Activated CD4-positive, alpha-beta T cell treated with anti-CD3 and anti-CD28 coated beads, Interleukin-2, amount 10 ng/mL, durations not matched to agents 24 days and 14 days (primary cell): ENCODE measurements at places on chromosomes 3 and 15. TPM values are rescaled to one million over a fixed set of nuclear protein-coding genes. Genes with fewer than 3 reads are reported as not detected.
A peak's percentile ranks its signal among the peaks of the same experiment; 100 is the strongest.

DNA sequence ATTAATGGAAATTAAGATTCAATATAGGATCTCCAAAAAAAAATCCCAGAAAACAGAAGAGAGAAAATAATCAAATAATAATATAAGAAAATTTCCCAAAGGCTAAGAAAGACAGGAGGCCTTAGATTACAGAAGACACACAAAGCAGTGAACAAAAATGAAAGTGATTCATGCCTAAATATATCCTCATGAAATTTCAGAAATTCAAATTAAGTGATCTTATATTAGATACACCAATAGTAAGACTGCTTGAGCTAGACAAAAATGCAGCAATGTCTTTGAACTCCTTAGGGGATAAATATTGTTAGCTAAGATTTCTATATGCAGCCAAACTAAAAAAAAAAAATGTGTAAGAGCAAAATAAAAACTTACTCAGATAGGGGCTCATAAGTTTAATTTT, 44.6 kb upstream of the ARPP21 start:
- no peak overlapping the region for H3K27ac ChIP-seq
- no peaks in the 10 kb centered on the region for H3K27me3 ChIP-seq
- H3K4me3 ChIP-seq = no peak overlapping the region

- H3K27ac ChIP-seq = peak overlapping the region; percentile 99
- H3K4me1 ChIP-seq = peaks cover 68% of the 10 kb centered on the region
- H3K27me3 ChIP-seq = no peaks in the 10 kb centered on the region
These were observed 287.8 kb upstream of the SATB1 start for GRCh38 chr3:18712713-18713576.

GRCh38 chr3:140035871-140036270, 100.9 kb downstream of the CLSTN2 start:
- no peak overlapping the region for H3K4me3 ChIP-seq
- no peaks in the 10 kb centered on the region for H3K27me3 ChIP-seq
- DNase-seq = no peak
- no peaks in the 10 kb centered on the region for H3K4me1 ChIP-seq
- H3K27ac ChIP-seq = no peak overlapping the region

GRCh38 chr3:181712226-181712552, 464 bp downstream of the SOX2 start:
- H3K27me3 ChIP-seq = peaks cover 66% of the 10 kb centered on the region
- no peak overlapping the region for H3K4me3 ChIP-seq
- no peaks in the 10 kb centered on the region for H3K36me3 ChIP-seq
- no peak for DNase-seq
- H3K27ac ChIP-seq = peak overlapping the region; percentile 20
- peaks cover 6% of the 10 kb centered on the region for H3K4me1 ChIP-seq

GRCh38 chr3:99119385-99119784, 217.9 kb upstream of the DCBLD2 start:
- no peaks in the 10 kb centered on the region for H3K36me3 ChIP-seq
- no peak overlapping the region for H3K4me3 ChIP-seq
- H3K27ac ChIP-seq = no peak overlapping the region
- no peaks in the 10 kb centered on the region for H3K4me1 ChIP-seq
- no peak for DNase-seq

DNA sequence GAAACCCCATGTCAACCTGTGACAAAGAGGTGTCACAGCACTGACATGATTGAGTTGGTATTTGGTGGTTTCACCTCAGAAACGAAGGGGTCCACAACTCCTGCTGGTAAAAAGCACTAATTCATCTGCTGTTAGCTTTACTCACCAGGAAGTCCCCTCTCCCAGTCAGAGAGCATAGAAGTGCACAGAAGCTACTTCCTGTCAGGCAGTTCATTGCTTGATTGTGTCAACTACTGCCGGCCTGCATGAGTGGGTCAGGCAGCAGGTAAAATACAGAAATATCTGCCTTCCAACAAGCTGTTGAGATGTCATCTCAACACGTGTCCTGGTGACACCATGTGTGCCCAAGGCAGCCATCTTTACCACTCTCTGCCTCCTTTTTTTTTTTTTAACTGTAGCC, 596.6 kb upstream of the NR2F2 start:
- no peak overlapping the region for H3K4me3 ChIP-seq
- DNase-seq = peak; percentile 60
- H3K36me3 ChIP-seq = peaks cover 6% of the 10 kb centered on the region
- H3K27me3 ChIP-seq = peaks cover 2% of the 10 kb centered on the region
- peaks cover 17% of the 10 kb centered on the region for H3K4me1 ChIP-seq

DNA sequence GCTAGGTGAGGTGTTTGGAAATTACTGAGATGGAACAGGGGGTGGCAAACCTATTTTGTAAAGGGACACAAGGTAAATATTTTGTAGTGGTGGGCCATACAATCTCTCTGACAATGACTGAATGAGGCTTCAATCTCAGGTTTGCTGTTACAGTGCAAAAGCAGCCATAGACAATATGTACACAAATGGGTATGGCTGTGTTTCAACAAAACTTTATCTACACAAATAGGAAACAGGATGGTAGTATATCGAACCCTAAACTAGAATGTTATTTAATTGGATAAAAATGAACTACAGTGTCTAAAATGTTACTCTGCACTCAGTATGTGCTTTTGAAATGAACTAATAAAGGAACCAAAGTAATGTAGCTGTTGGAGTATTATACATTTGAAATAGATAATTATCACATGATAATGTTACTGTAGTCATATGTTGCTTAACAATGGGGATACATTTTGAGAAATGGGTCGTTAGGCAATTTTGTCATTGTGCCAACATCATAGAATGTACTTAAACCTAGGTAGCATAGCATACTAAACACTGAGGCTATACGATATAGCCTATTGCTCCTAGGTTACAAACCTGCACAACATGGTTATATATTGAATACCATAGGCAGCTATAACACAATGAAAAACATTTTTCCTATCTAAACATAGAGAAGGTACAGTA, 495.2 kb upstream of the TBL1XR1 start:
- no peaks in the 10 kb centered on the region for H3K36me3 ChIP-seq
- no peaks in the 10 kb centered on the region for H3K27me3 ChIP-seq
- no peak overlapping the region for H3K4me3 ChIP-seq
- H3K4me1 ChIP-seq = peaks cover 4% of the 10 kb centered on the region
- H3K27ac ChIP-seq = no peak overlapping the region
- no peak for DNase-seq

DNA sequence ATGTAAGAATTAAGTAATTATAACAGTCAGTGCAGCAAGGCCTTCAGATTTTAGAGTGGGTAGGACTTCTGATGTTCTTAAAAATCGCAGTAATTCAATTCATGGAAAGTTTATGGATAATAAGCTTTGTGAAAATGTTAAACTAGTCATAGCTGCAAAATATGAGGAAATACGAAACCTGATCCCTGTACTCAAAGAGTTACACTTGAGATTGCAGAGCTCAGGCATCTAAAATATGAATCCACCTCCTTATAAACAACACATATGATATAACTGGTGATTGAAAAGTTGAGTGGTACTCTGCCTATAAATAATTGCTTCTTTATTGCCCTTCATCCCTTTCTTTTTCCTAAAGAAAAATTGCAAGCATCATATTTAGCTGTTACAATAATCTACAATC, 473.3 kb downstream of the OTOL1 start:
- no peaks in the 10 kb centered on the region for H3K36me3 ChIP-seq
- H3K4me3 ChIP-seq = no peak overlapping the region
- DNase-seq = no peak
- H3K27ac ChIP-seq = no peak overlapping the region

GRCh38 chr3:14277557-14277956, 98.9 kb downstream of the LSM3 start:
- H3K4me1 ChIP-seq = no peaks in the 10 kb centered on the region
- no peak overlapping the region for H3K27ac ChIP-seq
- H3K4me3 ChIP-seq = no peak overlapping the region
- DNase-seq = no peak
- peaks cover 2% of the 10 kb centered on the region for H3K27me3 ChIP-seq

- DNase-seq = no peak
- peak overlapping the region; percentile 74 for H3K27ac ChIP-seq
- H3K36me3 ChIP-seq = peaks cover 56% of the 10 kb centered on the region
- H3K4me1 ChIP-seq = peaks cover 34% of the 10 kb centered on the region
- H3K27me3 ChIP-seq = no peaks in the 10 kb centered on the region
These were observed 113.2 kb downstream of the RFTN1 start for GRCh38 chr3:16400106-16400931.

GRCh38 chr3:30548600-30548999, 57.8 kb upstream of the TGFBR2 start:
- no peak overlapping the region for H3K4me3 ChIP-seq
- H3K27me3 ChIP-seq = no peaks in the 10 kb centered on the region
- DNase-seq = peak; percentile 68
- peaks cover 10% of the 10 kb centered on the region for H3K4me1 ChIP-seq
- H3K36me3 ChIP-seq = no peaks in the 10 kb centered on the region

GRCh38 chr3:115651599-115651998, 28.3 kb downstream of the GAP43 start:
- DNase-seq = no peak
- H3K4me3 ChIP-seq = no peak overlapping the region
- no peaks in the 10 kb centered on the region for H3K36me3 ChIP-seq

DNA sequence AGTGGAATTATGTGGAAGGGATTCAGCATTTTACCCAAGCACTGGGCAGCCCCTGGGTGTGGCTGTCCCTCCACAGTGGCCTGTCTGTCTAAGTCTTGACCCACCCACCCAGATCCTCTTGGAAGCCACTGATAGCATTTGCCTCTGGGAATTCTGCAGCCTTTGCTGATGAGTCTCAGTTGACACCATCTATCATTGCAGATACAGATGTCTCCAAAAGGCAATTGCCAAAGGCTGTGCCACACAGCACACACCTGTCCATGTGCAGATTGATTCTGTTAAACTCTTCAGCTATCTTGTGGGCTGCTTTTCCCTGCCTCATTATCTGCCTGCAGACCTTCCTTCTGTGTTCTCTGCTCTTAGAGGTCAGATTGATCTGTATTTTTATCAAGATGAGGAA, 18.1 kb downstream of the CX3CR1 start:
- no peak overlapping the region for H3K4me3 ChIP-seq
- peaks cover 8% of the 10 kb centered on the region for H3K27me3 ChIP-seq
- H3K27ac ChIP-seq = no peak overlapping the region
- peaks cover 62% of the 10 kb centered on the region for H3K4me1 ChIP-seq
- DNase-seq = no peak
- H3K36me3 ChIP-seq = peaks cover 6% of the 10 kb centered on the region

DNA sequence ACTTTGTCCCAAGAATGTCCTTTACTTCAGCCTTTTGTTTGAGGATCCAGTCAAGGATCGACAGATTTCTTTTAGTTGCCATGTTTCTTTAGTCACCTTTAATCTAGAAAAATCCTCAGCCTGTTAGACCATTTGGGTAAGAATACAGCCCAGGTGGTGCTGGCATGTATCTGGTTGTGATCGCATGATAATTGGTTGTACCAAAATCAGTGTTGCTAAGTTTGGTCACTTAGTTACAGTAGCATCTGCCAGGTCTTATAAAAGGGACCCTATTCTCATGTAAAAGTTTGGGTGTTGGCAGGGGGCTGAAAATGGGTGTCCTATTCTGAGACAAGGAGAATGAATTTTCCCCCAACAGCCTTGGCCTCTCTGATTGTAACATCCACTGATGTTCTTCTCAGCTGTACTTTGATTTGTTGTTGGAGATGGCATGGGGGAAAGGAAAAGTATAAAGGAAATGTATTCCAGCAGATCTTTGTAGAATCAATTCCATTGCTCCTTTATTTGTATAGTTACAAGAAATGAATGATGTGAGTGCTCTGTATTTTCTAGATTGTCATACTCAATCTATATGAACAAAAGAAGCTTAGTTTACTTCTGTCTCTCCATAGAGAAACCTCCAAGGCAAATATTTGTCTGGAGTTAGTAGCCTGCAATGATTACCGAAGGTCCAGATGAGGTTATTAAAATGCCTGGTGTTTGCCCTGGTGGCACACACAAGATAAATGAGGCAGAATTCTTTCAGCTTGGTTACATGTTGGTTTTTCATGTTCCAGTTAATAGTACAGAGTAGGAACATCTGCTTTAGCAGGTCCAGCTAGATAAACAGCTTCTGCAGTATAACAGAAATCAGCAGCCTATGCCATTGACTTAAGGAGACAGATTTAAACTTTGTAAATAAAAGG, 65.7 kb downstream of the CMTM8 start:
- peak overlapping the region; percentile 73 for H3K27ac ChIP-seq
- peak overlapping the region; percentile 31 for H3K4me3 ChIP-seq
- H3K27me3 ChIP-seq = no peaks in the 10 kb centered on the region
- peaks cover 60% of the 10 kb centered on the region for H3K4me1 ChIP-seq
- H3K36me3 ChIP-seq = peaks cover 11% of the 10 kb centered on the region
- no peak for DNase-seq

GRCh38 chr3:89533275-89533674, 425.9 kb downstream of the EPHA3 start:
- H3K27me3 ChIP-seq = no peaks in the 10 kb centered on the region
- no peak overlapping the region for H3K27ac ChIP-seq
- no peak for DNase-seq
- no peaks in the 10 kb centered on the region for H3K4me1 ChIP-seq
- no peaks in the 10 kb centered on the region for H3K36me3 ChIP-seq

DNA sequence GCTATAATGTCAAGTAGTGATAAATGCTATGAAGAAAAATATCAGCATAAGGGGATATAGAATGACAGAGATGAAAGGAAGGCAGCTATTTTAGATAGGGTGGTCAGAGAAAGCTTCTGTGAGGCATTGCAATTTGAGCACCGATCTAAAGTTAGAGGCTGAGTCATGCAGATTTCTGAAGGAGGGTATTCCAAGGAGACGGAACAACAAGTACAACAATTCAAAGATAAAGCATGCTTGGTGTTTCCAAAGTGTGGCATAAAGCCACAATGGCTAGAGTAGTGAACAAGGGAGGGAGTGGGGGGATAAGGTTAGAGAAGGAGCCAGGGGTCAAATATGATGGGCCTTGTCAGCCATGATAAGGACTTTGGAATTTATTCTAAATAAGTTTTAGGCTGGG, 71.9 kb downstream of the PFN2 start:
- no peak overlapping the region for H3K27ac ChIP-seq
- no peaks in the 10 kb centered on the region for H3K27me3 ChIP-seq
- no peak overlapping the region for H3K4me3 ChIP-seq
- no peaks in the 10 kb centered on the region for H3K4me1 ChIP-seq
- no peak for DNase-seq
- peaks cover 13% of the 10 kb centered on the region for H3K36me3 ChIP-seq

DNA sequence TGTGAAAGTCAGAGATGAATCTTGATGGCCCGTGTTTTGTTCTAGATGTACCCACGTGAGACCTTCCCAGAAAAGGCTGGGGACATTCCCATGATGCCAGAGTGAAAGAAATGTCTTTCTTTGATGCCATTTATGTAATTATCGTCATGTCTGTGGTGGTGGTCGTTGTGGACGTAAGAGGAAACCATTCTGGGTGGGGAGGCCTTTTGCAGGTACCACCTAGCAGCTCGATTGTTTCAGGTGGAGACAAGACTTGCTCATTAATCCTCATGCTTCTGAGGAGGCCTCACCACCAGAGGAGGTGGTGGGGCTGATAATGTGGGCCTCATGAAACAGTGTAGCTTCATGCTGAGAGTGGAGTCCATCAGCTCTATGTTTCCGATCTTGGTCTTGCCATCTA, 58.1 kb upstream of the USP3 start:
- H3K27me3 ChIP-seq = peaks cover 9% of the 10 kb centered on the region
- H3K36me3 ChIP-seq = no peaks in the 10 kb centered on the region
- H3K27ac ChIP-seq = no peak overlapping the region
- peak; percentile 60 for DNase-seq
- no peak overlapping the region for H3K4me3 ChIP-seq

GRCh38 chr3:141127344-141128125, 76.4 kb downstream of the SPSB4 start:
- H3K36me3 ChIP-seq = no peaks in the 10 kb centered on the region
- DNase-seq = no peak
- H3K27ac ChIP-seq = no peak overlapping the region

Gene CLK3
- 112 and 113 TPM in 2 replicates for total RNA-seq

Gene TRH
- total RNA-seq = not detected in 2 replicates

Gene HRG
- total RNA-seq = not detected in 2 replicates

Gene FYTTD1
- 53.2 and 56.8 TPM in 2 replicates for total RNA-seq

Gene IL5RA
- total RNA-seq = not detected in 2 replicates

Gene CPA3
- total RNA-seq = not detected in 2 replicates

Gene AP3B2
- total RNA-seq = not detected in 2 replicates

Gene KNG1
- total RNA-seq = not detected in 2 replicates

Gene PODXL2
- total RNA-seq = 9.2 and 9.8 TPM in 2 replicates

Gene GOLGA6A
- not detected in 2 replicates for total RNA-seq

Gene RBMS3
- 4.3 and 5.0 TPM in 2 replicates for total RNA-seq
